T-helper 9 cell (primary cell): ENCODE measurements at places on chromosomes 7 and 10.

GRCh38 chr7:140364819-140365218 lies 33.5 kb downstream of the SLC37A3 start:
- DNase-seq, result no peak

DNA sequence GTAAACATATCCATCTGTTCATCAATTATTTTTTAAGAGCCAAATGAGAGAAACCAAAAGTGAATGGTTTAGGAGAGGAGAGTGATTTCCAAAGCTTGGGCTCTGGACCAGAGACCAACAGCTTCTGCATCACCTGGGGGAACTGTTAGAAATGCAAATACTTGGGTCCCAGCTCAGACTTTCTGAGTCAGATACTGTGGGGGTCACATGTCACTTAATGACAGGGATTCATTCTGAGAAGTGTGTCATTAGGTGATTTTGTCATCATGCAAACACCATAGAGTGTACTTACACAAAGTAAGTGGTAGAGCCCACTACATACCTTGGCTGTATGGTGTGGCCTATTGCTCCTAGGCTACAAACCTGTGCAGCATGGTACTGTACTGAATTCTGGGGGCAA lies 128.5 kb upstream of the PRR15 start:
- no peak for DNase-seq

- DNase-seq, result peak; percentile 65
Measured at GRCh38 chr10:35195361-35196306, 69.0 kb downstream of the CREM start.

- peak; percentile 77 for DNase-seq
Measured at GRCh38 chr10:132447446-132448247, 50.6 kb downstream of the PWWP2B start.

DNA sequence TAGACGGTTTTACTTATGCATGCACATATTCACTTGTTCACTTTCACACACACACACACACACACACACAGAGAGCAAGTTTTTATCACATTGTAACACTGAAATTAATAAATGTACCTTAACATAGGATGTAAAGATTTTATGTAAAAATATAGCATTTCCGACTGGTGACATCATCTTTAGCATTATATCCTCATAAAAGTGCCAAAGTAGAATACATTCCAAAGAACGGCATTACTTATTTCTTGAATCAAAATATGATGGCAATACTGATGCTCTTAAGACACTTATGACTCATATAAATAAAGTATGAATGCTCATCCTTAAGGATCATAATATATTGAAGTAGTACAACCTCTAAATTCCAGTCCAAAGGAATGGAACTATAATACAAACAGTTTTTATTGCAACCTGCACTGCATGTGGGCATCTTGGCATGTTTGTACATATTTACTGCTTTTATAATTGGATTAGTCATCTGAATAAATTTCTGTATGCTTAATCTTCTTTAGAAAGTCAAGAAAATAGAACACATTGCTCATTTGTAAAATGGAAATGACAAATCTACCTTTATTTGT lies 290.0 kb upstream of the SEMA3A start:
- DNase-seq, result no peak

GRCh38 chr7:31192986-31193385 lies 140.9 kb downstream of the ADCYAP1R1 start:
- no peak for DNase-seq

DNA sequence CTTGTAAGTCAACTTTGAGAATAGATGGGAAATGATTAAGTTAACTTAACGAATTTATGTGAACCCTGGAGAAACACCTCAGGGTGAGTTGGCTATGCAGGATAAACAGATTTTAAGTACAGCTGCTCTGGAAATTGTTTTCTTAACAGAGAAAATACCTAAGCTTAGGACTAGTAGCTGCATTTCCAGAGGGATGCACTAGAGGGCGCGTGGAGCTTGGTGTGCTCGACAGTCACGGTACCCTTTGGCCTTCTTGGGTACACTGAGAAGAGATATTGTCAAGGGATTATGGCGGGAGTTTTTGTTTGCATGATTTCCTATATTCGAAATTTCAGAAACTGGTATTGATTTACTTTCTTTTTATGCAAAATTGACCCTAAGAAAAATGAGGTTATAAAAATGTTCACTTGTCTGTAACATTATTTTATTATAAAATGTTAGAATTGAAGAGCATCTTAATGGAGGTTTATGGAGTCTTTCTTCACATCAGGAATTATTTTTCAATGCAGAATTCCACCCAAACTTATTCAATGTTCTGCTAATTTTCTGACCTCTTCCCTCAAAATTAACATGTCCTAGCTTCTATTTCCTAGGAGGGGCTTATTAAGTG lies 58.4 kb upstream of the MYO3A start:
- peak; percentile 48 for DNase-seq

DNA sequence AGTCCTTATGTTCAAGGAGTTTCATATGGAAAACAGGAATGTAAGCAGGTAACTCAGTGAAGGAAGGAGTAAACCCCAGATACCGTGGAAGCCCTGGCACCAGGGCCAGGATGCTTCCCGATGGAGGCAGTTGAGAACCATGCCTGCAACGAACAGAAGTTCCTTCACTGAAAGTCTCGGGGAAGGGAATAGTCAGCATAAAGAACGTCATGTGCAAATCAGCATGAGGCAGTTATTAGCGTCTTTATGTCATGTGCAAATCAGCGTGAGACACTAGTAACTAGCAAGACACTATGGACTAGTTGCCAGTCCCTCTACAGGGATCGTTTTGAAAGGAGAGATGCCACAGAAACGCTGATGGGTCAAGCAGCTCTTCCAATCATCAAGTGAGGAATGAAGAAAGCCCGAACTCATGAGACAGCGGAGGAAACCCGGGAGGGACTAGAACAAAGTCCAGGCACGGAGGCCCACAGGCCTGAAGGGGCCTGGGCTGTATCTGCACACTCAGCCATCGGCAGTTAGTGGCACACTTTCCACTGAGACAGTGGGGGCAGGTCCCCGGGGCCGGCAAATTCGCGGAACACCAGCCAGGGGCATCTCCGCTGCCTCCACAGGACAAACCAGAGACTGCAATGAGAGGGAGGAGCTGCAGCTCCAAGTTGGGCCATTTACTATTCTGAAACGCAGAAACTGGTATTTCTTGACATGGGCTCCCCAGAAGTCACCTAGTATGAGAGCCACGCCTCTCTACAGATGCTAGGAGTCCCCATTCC lies 109.6 kb downstream of the SFMBT2 start:
- no peak for DNase-seq

GRCh38 chr7:85191383-85191782 lies 4.5 kb upstream of the SEMA3D start:
- no peak for DNase-seq

GRCh38 chr10:79025199-79025832 lies 43.5 kb upstream of the ZMIZ1 start:
- DNase-seq, result no peak

DNA sequence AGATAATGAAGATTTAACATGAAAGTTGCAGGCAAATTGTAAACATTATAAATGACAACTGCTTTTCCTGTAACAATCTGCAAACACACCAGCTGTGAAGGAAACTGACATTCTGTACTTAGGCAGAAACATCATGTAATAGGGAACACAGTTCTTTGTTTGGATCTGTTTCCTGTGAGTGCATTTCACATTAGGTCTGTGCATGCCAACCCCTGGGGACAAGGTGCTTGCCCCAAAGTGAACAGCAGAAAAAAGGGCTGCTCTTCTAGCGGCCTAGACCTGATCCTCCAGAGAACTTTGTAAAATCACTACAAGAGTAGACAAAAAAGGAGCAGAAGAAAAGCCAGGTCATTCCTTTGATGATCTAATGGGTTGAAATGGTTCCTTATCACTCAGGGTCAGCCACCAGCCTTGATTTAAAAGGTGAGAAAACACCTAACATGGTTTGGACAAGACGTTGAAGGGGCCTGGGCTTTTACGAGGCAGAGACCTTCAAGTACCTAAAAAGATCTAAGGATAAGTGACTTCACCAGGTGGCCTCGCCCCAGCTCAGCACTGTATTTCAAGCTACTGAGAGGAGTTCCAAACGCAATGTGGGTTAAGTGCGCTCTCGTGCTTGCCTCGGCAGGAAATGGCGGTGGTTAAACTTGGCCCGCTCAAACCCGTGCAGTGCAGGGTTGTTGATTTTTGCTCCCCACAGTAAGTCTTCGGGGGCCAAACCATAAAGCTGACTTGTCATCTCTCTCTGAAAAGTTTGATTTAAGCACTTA lies 249.7 kb downstream of the CREB5 start:
- no peak for DNase-seq

- no peak for DNase-seq
Measured at GRCh38 chr7:133822001-133822641, 305.0 kb upstream of the LRGUK start.

DNA sequence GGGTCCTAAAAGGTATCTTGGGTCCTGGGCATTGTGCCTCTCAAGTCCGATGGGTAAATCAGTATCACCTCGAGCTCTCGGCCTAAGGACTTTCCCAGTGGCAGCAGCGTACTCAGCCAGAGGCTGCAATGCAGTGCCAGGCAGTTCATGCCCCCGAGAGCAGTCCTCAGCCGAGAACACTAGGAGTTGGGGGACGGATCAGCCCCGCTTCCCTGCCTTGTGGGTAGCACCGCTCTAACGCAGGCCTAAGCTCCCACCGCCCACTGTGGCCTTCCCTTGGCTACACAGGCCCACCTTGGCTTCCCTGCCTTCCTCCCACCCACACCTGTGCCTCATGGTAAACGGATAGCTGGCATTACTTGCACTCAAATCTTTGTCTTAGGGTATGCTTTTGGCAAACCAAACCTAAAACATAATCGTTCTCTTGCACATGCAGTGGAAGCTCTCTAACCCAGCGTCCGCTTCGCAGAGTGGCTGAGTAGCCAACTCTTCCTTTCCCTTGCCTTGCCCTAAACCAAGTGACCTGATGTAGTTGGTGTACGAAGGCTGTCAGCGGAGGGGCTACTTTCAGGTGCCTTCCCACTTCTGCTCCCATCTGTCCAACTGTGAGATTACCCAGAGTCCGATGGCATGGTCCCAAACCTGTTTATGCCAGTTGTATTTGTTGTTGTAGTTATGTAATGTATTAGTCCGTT lies 73.2 kb upstream of the CHST15 start:
- no peak for DNase-seq

DNA sequence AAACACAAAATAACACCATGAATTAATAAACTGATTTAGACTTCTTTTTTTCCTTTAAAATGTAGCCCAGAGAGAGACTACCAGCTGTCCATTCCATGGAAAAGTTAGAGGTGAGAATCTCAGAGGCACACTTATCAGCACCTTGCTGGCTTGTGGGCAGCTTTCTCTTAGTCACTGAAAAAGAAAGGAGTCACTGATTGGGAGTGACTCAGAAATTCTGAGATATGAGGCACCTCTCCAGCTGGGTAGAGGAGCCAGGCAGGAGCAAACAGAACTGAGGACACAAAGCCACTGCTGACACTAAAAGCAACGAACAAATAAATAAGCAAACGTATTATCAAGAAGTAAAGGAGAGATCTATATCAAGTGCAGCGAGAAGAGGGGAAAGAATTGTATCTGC lies 310.6 kb downstream of the PARD3 start:
- no peak for DNase-seq

- no peak for DNase-seq
Measured at GRCh38 chr7:132546366-132547127, 29.7 kb downstream of the PLXNA4 start.

- DNase-seq, result no peak
Measured at GRCh38 chr7:55375237-55375636, 10.1 kb downstream of the LANCL2 start.

DNA sequence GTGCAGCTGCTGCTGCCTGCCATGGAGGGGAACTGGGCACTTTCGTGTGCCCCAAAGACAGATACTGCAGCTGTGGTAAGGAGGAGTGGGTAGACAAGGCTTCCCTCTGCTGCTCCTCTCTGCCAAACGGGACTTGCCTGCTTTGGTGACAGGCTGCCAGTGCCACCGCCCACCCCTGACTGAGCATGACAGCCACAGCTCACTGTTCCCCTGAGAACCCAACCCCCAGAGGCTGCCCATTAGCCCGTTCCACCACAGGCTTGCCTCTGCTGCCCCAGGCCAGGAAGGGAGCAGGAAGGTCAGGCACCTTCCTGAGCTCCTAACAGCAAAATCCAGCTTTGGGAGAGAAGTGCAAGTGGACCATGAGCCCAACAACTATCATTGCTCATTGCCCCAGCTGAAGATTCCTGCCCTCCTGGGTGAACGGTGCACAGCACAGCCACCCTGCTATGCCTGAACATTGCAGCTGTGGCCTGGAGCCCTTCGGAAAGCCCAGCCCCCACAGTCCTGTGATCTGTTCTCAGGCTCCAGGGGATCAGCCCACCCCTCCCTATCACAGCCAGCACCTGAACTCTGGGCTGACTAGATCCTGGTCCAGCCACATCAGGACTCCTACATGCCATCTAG lies 58.7 kb upstream of the ANTXRL start:
- DNase-seq, result no peak

DNA sequence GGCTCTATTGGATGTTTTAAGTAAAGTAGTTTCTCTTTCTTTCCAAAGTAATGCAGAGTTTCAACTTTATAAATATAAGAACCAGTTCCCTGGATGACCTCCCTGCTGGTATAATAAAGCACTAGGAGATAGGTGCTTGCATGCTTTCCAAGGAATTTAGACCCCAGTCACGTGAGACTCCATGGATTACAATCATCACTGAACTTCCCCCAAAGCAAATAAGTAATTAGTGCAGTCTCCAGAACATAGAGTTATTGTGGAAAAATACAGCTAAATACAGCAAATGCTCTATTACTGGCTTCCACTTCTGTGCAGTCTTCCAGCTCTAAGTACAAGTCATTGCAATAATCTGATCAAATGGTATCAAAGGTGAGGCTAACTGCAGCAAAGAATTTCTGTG lies 220.2 kb upstream of the STEAP1 start:
- DNase-seq, result no peak

DNA sequence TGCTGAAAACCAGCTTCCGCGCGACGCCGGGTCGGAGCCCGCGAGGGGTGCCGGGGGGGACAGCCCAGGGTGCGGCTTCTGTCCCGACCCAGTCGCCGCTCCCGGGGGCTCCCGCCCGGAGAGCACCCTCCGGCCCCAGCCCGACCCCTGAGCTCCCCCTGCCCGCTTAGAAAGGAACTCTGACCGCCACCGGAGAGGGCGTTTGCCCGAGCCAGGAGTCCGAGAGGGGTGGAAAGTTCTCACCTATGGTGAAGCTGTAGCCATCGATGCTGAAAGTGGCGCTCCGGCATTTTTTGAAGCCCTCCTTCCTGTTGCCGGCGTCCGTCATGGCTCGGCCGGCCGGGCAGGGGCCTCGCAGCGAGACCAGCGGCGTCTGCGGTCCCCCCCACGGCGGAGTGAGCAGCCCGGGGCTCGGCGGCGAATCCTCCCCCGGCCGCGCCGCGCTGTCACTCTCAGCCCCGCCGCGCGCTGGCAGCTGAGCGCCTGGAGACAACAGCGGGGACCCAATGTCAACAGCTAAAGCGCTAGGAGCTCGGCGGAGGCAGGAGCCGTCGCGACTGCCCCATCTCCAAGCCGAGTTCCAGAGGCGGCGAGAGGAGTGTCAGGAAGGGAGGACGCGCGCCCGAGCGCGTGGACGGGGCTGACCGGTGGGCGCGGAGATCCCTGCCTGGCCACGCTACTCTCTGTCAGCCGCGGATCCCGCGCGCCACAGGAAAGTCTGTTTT lies 191.6 kb downstream of the LSM5 start:
- no peak for DNase-seq

GRCh38 chr10:121800831-121801230 lies 127.0 kb downstream of the ATE1 start:
- no peak for DNase-seq

- no peak for DNase-seq
Measured at GRCh38 chr7:18941207-18941606, 176.2 kb downstream of the TWIST1 start.
